WTC11 (cell line): ENCODE measurements at places on chromosomes 16 and 17. TPM values are rescaled to one million over a fixed set of nuclear protein-coding genes. Genes with fewer than 3 reads are reported as not detected.
A peak's percentile ranks its signal among the peaks of the same experiment; 100 is the strongest.

GRCh38 chr16:85975451-85975981 lies 76.6 kb downstream of the IRF8 start:
- no peak for DNase-seq

DNA sequence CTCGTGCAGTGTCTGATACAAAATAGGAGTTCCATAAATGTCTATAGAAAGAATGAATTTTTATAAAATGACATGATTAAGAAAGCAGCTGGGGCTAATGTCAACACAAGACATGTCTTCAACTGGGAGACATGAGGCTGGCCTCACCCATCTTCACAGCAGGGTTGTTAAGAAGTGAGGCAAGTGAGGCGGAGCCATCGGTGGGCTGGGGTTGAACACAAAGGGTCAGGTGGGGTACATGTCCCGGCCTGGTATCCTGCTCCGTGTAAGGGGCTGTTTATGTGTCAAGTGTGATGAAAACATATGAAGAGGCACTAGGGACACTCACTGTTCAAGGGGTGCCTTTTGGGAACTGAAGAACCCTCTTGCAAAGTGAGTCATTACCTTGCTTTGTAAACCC lies 22.1 kb downstream of the CDK5R1 start:
- DNase-seq, result no peak

GRCh38 chr16:15856901-15857698 lies at the start of gene MYH11:
Gene MYH11, minus strand, starts transcription at chr16:15857028. Its CDS starts 18,776 bp downstream, at chr16:15838252.
- DNase-seq, result peak; percentile 59

- DNase-seq, result no peak
Observed at GRCh38 chr16:29665294-29666077, 2.4 kb downstream of the SPN start.

DNA sequence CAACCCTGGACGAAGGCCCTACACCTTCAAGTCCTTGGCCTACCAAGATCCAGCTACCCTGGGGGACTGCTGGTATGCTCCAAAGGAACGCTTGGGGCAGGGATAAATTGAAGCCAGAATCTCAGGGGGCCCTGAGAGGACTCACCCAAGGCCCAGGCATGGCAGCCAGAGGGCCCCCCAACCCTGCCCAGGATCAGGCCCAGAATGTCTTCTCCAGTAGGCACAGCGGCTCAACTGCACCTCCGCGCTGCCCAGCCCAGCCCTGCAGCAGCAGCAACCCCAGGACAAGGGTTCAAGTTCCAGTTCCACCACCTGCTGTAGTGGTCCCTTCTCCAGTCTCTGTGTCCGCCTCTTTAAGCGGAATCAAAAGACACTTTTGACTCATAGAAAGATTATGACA lies 2.2 kb downstream of the TFAP4 start:
- DNase-seq, result no peak

Gene TENT4B
- 12.7 to 14.3 TPM (median 13.6 TPM) in 3 replicates for total RNA-seq

Gene KRTAP9-4
- not detected in 3 replicates for total RNA-seq

Gene C16orf54
- 0.09 to 0.14 TPM (median 0.11 TPM) in 3 replicates for total RNA-seq

Gene ASGR2
- total RNA-seq, result 0.13 to 0.30 TPM (median 0.14 TPM) in 3 replicates
